ENCODE measurements at places on chromosomes 7 and 10. TPM values are rescaled to one million over a fixed set of nuclear protein-coding genes. Genes with fewer than 3 reads are reported as not detected.

DNA sequence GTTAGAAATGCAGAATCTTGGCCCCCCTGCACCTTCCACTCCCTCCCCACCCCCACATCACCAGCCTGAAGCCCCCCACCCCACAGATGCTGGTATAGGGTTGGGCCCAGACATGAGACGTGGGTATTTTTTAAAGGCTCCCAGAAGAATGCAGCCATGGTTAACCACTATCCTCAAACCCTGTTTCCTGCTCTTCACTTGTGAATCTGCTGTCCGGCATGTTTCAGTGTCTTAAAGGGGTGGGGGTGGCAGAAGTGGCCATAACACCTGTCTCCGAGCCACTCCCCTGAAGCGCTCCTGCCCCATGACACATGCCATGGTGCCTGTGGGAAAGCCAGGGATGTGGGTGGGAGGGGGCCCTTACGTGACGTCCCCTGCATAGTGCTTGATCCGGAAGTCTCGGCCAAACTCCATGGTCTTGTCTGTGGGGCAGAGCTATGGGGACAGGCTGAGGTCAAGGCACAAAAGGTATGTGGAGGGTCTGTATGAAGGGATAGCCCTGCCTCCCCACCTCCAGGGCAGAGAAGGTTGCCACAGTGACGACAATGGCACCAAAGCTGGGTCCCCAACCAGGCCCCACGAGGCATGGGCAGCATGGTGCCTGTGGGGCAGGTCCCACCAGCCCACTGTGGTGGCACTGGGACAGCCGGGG is 9.6 kb downstream of the MYO1G start:
- no peaks in the 10 kb centered on the region for H3K36me3 ChIP-seq
- H3K27ac ChIP-seq: no peak overlapping the region
- peak; percentile 40 for DNase-seq
- H3K4me3 ChIP-seq: no peak overlapping the region

- H3K27me3 ChIP-seq: no peaks in the 10 kb centered on the region
- DNase-seq: no peak
- peaks cover 39% of the 10 kb centered on the region for H3K36me3 ChIP-seq
- peak overlapping the region; percentile 93 for H3K27ac ChIP-seq
- peaks cover 49% of the 10 kb centered on the region for H3K4me1 ChIP-seq
- H3K4me3 ChIP-seq: peak overlapping the region; percentile 89
These were observed 448 bp downstream of the SEC24C start for GRCh38 chr10:73744664-73744975.

GRCh38 chr7:1170741-1171501 is 10.9 kb upstream of the ZFAND2A start:
- DNase-seq: no peak
- no peak overlapping the region for H3K4me3 ChIP-seq
- H3K4me1 ChIP-seq: peaks cover 24% of the 10 kb centered on the region
- H3K27me3 ChIP-seq: no peaks in the 10 kb centered on the region

DNA sequence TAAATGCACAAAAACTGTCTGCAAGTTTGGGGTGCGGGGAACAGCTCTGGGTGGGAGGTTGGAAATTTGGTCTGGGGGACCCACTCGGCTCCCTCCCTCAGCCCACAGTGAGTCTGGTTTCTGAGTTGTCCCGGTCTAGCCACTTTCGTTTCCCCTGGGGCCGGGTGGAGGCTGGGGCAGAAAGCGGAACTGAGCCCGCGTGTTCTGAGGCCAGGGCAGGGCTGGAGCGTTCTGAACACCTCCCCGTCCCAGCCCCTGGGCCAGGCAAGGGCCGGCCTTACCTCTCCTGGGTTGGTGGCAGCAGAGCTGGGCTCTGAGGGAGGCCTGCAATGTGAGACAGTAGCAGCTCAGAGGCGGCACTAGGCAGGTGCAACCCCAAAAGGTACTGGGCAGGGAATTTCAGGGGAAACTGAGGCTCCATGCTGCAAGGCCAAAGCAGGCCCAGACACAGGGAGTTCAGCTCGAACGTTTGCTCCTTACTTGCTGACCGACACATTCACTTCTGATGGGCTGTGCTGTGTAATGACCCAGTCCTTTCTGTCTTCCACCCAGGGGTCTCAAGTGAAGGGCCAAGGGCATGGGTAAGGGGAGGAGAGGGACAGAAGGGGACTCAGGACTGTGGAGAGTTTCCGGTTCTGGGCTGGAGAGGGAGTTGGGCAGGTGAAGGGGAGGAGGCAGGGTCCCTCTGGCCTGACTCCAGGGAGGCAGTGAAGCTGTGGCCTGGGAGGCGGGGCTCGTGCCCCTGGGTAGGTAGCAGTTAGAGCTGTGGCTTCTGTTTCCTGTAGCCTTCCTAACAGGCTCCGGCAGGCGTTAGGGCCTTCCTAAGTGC is 3.0 kb downstream of the IRF5 start:
- H3K4me3 ChIP-seq: peak overlapping the region; percentile 72
- no peak overlapping the region for H3K27ac ChIP-seq
- H3K27me3 ChIP-seq: peaks cover 13% of the 10 kb centered on the region
- no peaks in the 10 kb centered on the region for H3K36me3 ChIP-seq

DNA sequence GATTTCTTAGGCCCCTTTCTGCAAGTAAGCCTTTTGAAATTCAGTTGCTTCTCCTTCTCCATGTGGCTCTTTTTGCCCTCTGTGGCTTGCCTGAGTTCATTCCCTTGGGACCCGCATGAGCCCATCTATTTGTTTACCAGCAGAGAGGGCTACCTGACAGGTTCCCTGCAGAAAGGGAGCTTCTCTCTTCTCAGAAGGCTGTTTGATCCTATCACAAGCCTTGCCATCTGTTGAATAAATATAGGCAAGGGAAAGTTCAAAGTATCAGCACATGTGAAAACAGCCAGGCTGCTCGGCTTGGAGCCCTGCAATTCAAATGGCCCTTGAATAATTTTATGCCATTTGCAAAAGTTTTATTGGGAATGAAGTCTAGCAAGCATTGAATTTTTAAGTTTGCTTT is 720.2 kb upstream of the FZD8 start:
- no peaks in the 10 kb centered on the region for H3K4me1 ChIP-seq
- H3K27me3 ChIP-seq: no peaks in the 10 kb centered on the region
- no peaks in the 10 kb centered on the region for H3K36me3 ChIP-seq
- no peak overlapping the region for H3K27ac ChIP-seq

Gene MSS51
- total RNA-seq: 1.9 TPM

Gene SH2B2
- total RNA-seq: 5.8 TPM

DNA sequence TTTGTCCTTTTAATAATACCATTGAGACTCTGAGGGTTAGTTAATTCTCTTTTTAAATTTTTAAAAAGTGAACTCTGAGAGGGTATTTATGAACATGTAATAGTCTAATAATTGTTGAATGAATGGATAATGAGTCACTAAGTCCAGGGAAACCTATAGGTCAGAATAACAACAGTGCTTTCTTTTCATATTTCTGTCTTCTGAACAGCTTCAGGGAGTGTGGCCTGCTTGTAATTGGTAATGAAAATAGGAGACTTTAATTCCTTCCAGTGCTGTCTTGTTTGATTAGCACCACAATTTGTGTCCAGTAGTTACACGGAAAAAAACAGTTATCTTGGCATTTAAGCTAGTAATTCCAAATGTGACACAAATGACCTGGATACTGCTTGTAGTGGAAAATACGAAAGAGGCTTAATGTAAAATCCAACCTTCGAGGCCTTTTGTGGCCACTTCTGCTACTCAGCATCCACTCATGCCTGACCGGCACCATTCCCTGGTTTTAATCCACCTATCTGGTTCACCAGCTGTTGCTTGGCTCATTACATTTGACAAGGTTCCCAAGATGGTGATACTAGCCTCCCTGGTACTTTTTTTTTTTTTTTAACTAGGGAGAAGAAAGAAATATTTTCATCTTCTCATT is 149.3 kb upstream of the IMMP2L start:
- H3K4me1 ChIP-seq: no peaks in the 10 kb centered on the region
- no peak for DNase-seq
- H3K4me3 ChIP-seq: no peak overlapping the region
- no peaks in the 10 kb centered on the region for H3K27me3 ChIP-seq

DNA sequence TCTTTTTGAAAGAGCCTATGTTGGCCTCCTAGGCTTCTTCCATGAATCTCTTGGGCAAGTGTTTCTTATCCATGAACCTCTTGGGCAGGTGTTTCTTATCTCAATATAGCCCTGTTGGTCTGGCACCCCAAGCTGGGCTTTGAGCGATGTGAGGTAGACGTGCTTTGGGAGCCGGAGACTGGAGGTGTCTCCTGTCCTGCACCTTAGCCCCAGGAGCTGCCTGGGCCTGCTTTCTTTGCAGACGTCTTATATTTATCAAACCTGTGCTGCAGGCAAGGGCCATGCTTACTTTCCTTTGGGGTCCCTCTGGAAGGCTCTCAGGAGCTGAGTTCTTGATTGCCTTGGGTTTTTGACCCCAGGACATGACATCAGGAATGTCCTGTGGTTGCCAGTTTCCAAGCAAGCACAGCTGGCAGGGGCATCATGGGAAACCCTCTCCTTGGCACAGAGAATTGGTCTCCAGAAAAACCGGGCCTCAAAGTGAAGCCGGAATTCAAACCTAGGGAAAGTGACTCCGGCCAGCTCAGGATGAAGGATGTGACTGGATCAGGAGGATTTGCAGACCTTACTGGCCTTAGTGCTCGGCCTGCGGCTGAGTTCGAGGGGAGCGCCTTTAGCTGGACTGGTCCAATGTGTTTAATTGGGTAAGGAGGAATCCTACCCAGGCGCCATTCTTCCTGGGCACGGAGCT is 2.8 kb downstream of the JAKMIP3 start:
- H3K36me3 ChIP-seq: no peaks in the 10 kb centered on the region
- H3K27me3 ChIP-seq: no peaks in the 10 kb centered on the region
- no peak for DNase-seq
- H3K4me1 ChIP-seq: peaks cover 16% of the 10 kb centered on the region

DNA sequence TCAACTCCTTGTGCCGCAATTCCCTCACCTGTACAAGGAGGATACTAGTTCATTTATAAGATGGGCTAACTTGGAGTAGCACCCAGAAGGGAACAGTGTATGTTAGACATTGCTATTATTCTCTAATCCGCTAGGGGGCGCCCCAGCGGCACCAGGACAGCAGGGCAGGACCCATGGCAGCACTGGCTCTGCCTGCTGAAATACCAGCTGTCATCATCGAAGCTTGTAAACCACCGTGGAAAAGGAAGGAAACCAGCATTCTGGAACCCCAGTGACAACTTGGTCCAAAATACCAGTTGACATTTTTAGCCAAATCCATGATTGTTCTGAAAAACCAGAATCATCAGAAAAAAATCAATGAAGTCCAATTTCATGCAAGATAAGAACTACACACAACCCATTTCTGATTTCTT is 134.4 kb downstream of the ITGA8 start:
- H3K4me3 ChIP-seq: no peak overlapping the region
- no peaks in the 10 kb centered on the region for H3K4me1 ChIP-seq
- no peaks in the 10 kb centered on the region for H3K36me3 ChIP-seq
- no peak overlapping the region for H3K27ac ChIP-seq
- H3K27me3 ChIP-seq: no peaks in the 10 kb centered on the region

DNA sequence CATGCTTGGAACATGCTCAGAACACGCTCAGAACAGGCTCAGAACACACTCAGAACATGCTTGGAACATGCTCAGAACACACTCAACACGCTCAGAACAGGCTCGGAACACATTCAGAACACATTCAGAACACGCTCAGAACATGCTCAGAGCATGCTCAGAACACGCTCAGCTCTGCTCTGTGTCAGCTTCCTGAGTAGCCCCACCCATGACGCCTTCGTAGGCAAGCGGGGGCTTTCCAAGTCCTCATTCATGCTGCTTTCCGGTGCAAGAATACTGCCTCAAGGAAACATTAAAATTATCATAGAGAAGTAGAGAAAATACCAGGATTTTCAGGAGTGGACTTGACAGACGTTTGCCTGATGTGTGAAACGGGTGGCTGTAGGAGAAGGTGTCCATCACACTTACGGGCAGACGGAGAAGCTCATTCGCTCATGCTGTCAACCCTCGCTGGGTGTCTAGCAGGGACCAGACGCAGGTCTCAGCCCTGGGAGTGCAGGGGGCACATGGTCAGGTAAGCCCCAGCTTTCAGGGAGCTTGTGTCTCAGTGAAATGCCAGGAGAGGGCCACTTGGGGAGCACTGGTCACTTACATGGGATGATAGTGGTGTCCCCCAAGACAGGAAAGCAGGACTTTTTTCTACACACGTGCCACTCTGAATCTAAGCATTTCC is 24.7 kb downstream of the EN2 start:
- H3K27me3 ChIP-seq: peaks cover 67% of the 10 kb centered on the region
- no peak overlapping the region for H3K27ac ChIP-seq
- H3K36me3 ChIP-seq: no peaks in the 10 kb centered on the region
- H3K4me3 ChIP-seq: no peak overlapping the region
- DNase-seq: peak; percentile 59

- H3K4me3 ChIP-seq: no peak overlapping the region
- DNase-seq: no peak
- H3K27ac ChIP-seq: no peak overlapping the region
- H3K4me1 ChIP-seq: peaks cover 2% of the 10 kb centered on the region
These were observed 195.1 kb downstream of the HECW1 start for GRCh38 chr7:43307522-43307921.

Gene MAPK8
- total RNA-seq: 42.0 TPM

- H3K4me3 ChIP-seq: no peak overlapping the region
- H3K27ac ChIP-seq: no peak overlapping the region
- peaks cover 12% of the 10 kb centered on the region for H3K4me1 ChIP-seq
- no peak for DNase-seq
These were observed 5.5 kb upstream of the LAMB4 start for GRCh38 chr7:108135446-108136190.

DNA sequence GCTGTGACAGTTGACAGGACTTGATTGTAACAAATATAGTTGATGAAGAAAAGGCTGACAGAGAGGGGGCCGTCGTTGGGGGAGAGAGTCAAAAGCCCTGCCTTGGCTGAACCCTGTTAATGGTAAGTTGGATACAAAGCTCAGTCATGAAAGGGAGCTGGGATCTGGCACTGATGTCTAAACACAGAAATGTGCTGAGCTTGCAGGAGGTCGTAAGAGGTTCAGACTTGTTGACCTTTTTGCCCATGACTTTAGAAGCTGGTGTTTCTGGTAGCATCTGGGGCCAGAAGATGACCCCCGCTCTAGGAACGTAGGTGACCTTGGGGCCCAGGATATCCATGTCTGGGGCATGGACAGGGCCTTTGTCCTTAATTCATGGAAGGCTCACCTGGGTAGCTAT is 294.7 kb downstream of the TCF7L2 start:
- H3K4me1 ChIP-seq: no peaks in the 10 kb centered on the region
- H3K27me3 ChIP-seq: no peaks in the 10 kb centered on the region
- no peak for DNase-seq

GRCh38 chr7:157641866-157642265 is 305.1 kb downstream of the DNAJB6 start:
- DNase-seq: no peak
- peaks cover 5% of the 10 kb centered on the region for H3K27me3 ChIP-seq
- no peaks in the 10 kb centered on the region for H3K4me1 ChIP-seq

Gene SMKR1
- not detected for total RNA-seq

Gene DRGX
- 1.2 TPM for total RNA-seq

DNA sequence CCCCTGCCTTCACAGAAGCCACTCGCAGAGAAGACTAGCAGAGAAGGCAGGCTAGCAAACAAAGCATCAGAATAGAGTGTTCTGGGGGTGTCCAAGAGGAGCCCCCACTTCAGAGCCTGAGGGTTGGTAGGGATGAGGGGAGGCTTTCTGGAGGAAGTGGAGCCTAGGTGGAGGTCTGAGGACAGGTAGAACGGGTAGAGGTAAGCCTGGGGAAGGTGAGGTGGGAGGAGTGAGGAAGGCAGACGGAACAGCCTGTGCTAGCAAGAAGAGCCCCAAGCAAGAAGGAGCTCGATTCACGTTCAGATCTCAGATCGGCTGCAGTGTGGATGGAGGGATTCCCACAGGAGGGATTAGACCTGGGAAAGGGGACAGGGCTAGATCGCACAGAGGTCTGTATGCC is 66.0 kb upstream of the DUSP5 start:
- no peaks in the 10 kb centered on the region for H3K36me3 ChIP-seq
- H3K4me1 ChIP-seq: peaks cover 10% of the 10 kb centered on the region
- no peaks in the 10 kb centered on the region for H3K27me3 ChIP-seq
- H3K27ac ChIP-seq: peak overlapping the region; percentile 79
- peak; percentile 25 for DNase-seq

GRCh38 chr7:154744256-154744860 is 258.6 kb downstream of the PAXIP1 start:
- H3K27ac ChIP-seq: no peak overlapping the region
- H3K27me3 ChIP-seq: no peaks in the 10 kb centered on the region
- H3K36me3 ChIP-seq: no peaks in the 10 kb centered on the region
- H3K4me3 ChIP-seq: no peak overlapping the region
